PC-9 (cell line): ENCODE measurements at places on chromosomes 1 and 21.

DNA sequence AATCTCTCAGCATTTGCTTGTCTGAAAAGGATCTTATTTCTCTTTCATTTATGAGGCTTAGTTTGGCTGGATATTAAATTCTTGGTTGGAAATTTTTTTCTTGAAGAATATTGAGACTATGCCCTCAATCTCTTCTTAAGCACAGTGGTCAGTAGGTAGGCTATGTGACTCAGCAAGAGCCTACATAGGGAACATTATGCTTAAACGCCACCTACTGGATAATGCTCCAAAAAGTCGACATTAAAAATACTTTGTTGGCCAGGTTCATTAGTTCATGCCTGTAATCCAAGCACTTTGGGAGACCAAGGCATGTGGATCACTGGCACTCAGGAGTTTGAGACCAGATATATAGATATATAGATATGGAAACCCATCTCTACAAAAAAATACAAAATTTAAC is 678.0 kb upstream of the USP24 start:
- H3K36me3 ChIP-seq = no peaks in the 10 kb centered on the region
- no peak overlapping the region for H3K27ac ChIP-seq
- H3K27me3 ChIP-seq = no peaks in the 10 kb centered on the region
- H3K4me1 ChIP-seq = peaks cover 5% of the 10 kb centered on the region

- DNase-seq = no peak
- H3K4me3 ChIP-seq = no peak overlapping the region
- H3K4me1 ChIP-seq = no peaks in the 10 kb centered on the region
- no peaks in the 10 kb centered on the region for H3K36me3 ChIP-seq
Observed at GRCh38 chr1:230280906-230281413, 145.2 kb downstream of the PGBD5 start.

DNA sequence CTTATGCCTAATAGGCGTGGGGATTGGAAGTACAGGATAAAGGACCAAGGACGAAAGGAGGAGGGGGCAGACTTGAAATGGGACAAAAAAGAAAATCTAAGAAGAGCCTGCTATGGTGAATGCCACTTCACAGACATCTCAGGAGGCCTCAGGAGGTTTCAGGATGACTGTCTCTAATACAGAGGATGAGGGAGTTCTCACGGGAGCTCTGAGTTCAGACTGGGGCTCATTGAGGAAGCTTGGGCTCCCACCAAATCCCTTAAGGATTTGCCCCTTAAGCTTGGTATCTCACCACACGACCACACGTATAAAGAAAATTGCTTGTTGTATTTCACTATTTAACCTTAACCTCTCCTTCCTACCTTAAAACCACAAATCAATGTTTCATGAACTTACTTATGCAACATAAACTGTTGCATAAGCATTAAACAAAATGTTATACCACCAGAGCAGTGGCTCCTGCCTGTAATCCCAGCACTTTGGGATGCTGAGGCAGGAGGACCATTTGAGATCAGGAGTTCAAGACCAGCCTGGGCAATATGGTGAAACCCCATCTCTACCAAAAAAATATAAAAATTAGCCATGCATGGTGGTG is 12.4 kb downstream of the SLC30A1 start:
- no peak overlapping the region for H3K4me3 ChIP-seq
- H3K27me3 ChIP-seq = no peaks in the 10 kb centered on the region
- H3K36me3 ChIP-seq = no peaks in the 10 kb centered on the region

DNA sequence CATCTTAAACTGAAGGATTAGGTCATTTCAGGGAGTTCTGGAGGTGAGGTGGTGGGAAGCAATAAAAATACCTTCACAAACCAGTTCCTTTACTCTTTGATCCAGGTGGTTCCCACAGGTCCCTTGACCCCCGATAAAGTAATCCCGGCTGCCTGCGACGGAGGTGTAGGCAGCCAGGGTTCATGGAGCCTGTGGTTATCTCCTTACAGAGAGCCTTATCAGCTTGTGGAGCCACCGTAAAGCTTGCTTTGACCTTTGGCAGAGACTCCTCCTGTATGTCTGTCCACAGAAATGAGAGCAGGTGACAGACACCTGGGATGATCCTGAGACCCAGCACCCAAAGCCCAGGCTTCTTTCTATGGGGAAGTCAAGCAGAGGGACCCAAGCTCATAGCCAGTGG is 243.4 kb downstream of the KIF26B start:
- H3K36me3 ChIP-seq = no peaks in the 10 kb centered on the region
- no peak overlapping the region for H3K27ac ChIP-seq
- H3K4me3 ChIP-seq = no peak overlapping the region
- DNase-seq = no peak
- peaks cover 82% of the 10 kb centered on the region for H3K27me3 ChIP-seq

DNA sequence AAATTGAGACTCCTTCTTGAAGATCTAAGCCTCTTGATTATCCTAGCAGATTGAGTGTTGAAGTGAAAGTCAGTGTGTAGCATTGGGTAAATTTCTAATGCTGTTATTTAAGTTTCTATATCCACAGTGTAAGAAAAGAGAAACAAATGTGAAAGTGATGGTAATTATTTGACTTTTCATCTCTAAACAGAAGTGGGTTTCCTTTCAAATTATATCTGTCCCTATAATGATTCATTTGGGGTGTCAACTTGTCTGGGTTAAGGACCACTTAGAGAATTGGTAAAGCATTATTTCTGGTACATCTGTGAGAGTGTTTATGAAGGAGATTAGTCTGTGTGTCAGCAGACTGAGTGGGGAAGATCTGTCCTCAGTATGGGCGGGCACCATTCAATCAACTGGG is 133.0 kb upstream of the HMCN1 start:
- no peaks in the 10 kb centered on the region for H3K36me3 ChIP-seq
- no peaks in the 10 kb centered on the region for H3K27me3 ChIP-seq
- H3K4me1 ChIP-seq = no peaks in the 10 kb centered on the region
- no peak overlapping the region for H3K27ac ChIP-seq
- H3K4me3 ChIP-seq = no peak overlapping the region
- no peak for DNase-seq
